ENCODE measurements at places on chromosomes 12 and 14.

DNA sequence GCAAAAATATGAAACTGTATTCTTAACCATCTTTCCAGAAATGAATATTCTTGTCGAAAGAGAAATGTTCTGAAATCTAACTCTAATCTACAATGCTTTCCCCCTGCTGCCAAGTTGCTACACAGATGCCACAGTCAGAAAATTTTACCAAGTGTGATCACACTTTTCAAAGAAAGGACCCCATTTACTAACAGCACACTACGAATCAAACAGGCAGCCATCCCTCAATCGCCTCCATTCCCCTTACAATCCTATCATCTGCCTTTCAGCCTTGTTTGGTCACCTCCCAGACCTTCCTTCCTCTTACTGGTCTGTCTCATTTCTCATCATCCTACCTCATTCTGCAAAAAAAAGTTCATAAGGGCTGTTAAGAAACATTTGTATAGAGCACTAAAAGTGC lies 190.1 kb downstream of the MED13L start:
- DNase-seq = no peak

- DNase-seq = peak; percentile 6
Observed at GRCh38 chr12:12561371-12562015, 1.2 kb downstream of the DUSP16 start.

DNA sequence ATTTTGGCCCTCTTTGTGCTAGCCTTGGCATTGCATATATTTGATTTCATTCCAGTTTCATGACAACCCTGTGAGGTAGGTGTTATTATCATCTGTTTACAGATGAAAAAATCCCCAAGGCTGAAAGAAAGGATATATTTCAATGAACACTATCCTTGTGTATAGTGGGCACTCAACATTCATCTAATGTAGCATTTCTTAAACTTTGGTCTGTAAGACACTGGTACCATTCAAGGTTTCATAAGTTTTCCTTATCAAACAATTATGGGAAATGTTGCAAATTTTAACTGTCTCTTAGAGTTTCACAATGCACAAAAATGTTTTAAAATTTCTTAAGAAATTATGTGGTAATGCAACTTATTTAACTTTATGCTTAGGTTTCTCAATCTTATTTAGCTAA lies 44.3 kb downstream of the ATP23 start:
- DNase-seq = no peak

GRCh38 chr12:123263196-123263817 lies 8.3 kb downstream of the CDK2AP1 start:
- no peak for DNase-seq

DNA sequence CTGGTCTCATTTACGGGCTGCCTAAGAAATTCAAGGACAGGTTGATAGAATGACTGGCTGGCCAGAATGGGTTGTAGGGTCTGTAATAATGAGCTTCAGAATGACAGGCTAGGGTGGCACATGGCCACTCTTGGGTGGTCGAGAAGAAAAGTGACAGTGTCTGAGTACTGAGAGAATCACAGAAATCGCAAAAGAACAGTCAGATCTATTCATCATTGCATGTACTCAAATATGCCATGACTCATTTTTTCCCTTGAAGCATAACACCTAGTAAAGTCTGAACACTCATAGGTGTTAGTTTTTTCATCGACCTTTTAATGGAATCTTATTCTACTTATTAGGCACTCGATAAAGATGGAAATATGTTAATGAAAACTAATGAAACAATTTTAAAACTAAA lies 37.8 kb upstream of the SEL1L start:
- DNase-seq = no peak

DNA sequence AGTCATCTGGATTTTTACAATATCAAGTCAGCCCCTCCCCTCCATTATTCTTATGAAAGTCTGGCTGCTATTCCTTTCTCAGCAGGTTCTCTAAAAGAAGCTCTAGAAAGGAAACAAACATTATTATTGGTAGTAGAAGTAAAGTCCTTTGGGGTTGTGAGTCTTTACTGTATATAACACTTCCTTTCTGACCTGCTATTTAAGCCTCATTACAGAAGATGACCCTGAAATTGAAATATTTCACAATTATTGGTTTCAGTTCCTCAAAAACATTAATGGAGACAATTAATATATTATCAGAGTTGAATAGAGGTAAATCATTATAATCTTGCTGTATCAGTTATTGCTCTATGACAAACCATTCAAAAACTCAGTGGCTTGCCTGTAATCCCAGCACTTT lies 19.3 kb downstream of the PLEKHA5 start:
- no peak for DNase-seq

DNA sequence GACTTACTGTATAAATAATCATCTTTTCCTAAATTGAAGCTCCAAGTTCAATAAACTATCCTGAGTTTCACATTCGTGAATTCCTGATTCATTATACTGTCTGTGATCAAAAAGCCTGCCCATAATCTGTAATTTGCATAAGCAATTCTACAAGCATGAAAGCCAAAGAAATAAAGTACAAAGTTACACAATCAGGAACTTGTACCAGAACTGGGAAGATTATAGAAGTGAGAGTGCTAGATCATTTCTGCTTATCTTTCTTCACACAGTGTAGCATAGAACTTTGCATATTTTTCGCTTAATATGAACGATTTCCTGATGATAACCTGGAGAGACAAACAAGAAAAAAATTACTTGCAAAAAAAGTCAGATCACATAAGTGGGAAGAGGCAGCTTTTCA lies 308.2 kb downstream of the C12orf50 start:
- no peak for DNase-seq

- DNase-seq = no peak
Observed at GRCh38 chr14:96830946-96831345, 33.8 kb downstream of the VRK1 start.

DNA sequence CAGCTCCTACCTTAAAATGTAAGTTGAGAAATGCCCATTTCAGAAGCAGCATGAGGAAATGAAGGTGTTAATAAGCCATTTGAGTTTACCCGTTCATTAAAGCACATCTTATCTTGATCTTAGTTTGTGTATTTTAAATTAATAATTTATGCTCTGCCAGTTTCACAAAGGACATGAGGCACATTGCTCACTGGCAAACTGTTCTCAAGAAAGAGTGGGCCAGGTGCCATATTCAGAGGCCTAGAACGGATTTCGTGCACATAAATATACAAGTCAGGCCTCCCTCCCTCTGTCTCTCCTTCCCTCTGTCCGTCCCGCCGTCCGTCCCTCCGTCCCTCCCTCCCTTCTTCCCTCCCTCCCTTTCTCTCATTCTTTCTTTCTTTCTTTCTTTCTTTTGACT lies 29.5 kb downstream of the CPM start:
- no peak for DNase-seq

DNA sequence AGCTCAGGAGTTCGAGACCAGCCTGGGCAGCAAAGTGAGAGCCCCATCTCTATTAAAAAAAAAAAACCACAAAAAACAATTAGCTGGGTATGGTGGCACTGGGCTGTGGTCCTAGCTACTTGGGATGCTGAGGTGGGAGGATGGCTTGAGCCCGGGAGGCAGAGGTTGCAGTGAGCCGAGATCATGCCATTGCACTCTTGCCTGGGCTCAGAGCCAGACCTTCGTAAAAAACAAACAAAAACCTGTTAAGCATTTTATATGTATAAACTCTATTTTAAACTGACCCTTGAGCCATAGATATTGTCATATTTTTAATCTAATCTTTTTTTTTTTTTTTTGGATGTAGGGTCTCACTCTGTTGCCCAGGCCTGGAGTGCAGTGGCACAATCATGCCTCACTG lies 35.7 kb downstream of the DNM1L start:
- no peak for DNase-seq

- no peak for DNase-seq
Observed at GRCh38 chr14:61489932-61490331, 168.6 kb downstream of the PRKCH start.

DNA sequence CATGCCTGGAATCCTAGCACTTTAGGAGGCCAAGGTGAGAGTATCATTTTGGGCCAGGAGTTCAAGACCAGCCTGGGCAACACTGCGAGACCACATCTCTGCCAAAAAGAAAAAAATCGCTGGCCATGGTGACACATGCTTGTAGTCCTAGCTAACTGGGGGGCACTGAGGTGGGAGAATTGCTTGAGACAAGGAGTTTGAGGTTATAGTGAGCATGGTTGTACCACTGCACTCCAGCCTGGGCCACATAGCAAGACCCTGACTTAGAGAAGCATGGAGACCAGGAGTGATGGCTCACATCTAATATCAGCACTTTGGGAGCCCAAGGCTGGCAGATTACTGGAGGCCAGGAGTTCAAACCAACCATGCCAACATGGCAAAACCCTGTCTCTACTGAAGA lies 9.2 kb downstream of the PTGES3 start:
- DNase-seq = no peak

DNA sequence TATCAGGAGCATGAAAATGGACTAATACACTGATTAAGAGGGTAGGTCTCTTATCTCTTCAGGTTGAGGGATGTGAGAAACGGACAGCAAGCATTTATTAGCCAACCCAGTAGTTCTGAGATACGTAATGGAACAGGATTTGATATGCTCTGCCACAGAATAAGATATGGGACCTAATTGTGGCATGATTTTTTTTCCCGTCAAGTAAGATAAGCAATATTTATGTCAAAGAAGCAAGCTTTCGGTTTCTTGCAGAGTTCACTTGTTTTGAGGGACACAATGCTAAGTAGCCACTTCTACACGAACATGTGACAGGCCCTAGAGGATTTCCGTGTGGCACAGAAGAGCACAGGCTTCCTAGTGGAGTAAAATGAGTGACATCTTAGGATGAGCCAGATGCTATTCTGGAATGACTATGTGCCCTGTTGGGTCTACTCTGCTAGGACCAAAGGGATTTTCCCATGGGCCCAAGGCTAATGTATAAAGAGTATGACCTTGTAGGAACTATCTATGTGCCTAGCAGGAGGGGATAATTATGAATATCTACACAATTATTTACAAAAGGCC lies 57.9 kb downstream of the SLC38A1 start:
- no peak for DNase-seq

DNA sequence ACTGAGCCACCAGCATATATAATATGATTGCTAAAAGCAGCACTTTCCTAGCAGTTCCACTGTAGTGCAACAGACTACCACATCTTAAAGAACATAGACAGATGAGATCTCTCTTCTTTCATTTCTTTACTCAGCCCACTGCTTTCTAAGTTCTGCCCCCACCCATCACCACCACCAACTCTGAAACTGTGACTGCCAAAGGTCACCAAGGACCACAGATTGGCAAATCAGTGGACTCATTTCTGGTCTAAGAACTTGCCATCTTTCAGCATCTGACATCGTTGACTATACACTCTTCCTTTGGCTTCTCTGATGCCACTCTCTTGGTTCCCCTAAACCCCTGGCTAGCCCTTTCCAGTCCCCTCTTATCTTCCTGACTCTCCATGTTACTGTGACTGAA lies 38.4 kb downstream of the IFNG start:
- no peak for DNase-seq

DNA sequence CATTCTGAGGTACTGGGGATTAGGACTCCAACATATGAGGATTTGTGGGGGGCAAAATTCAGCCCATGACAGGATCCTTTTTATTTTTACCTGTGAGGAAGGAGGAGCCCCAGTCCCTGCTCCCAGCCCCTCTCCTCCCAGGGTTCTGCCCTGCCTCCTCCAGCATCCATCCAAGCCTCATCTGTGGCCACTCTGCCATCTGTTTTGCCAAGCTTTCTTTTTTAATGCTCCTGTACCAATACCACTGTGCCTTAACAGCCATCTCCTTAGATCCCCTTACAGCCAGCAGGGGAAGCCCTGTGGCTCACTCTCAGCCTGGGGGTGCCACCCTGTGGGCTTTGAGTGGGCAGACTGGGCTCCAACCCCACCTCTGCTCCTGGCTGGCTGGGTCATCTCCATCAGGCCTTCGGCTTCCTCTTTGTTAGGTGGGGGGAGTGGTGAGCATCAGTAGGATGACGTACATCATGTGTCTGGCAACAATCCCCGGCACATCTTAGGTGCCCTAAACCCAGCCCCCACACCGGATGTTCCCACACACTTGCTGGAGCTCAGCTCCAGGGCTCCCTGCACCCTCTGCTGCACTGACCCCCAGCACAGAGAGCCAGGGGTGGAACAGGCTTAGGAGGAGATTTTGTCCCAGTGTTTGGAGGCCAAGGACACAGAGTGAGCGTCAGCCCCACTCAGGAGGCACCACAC lies 40.2 kb downstream of the CYP46A1 start:
- no peak for DNase-seq

DNA sequence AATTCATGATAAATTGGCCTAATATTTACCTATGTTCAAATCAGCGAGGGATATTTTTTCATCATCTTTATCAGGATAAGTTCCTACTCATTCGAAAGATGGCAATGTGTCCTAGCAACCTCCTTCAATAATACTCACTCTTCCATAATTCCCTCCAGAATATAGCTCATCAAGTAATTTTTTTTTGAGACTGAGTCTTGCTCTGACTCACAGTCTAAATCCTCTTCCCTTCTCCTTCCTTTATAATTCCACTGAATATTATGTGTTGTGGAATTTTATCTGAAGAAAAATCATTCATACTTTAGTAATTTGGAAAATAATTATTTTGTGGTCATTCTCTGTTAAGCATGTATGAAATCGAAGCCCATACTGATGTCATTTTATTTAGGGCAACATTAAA lies 663.8 kb downstream of the FLRT2 start:
- no peak for DNase-seq

- no peak for DNase-seq
Observed at GRCh38 chr14:104289507-104289906, 151.1 kb downstream of the KIF26A start.

- DNase-seq = no peak
Observed at GRCh38 chr12:122014781-122015180, 6.9 kb upstream of the BCL7A start.

DNA sequence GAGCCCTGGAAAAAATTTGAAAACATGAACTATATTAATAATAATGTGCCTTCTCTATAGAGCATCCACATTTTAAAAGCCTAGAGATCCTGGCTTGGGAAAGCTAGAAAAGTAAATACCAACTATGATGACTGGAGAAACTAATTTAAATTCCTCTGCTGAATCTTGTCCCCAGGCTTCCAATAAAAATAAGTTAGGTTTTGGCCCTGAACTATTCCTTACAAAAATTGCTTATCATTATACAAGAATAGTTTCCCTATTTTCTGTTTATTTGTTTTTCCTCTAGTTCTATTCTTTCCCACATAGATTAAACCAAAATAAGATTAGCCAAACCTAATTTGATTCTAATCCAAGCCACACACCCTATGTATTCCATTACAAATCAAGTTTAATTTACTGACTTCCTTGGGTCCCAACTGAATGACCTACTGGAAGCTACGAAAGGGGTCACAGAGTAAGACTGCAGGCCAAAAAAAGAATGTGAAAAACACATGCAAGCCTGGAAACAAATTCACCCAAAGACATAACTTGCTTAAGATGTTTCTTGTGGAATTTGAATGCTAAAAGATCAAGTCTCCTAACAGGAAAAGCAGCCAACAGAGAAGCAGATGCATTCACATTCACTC lies 133.0 kb downstream of the PAWR start:
- DNase-seq = no peak

GRCh38 chr12:42981379-42981778 lies 391.8 kb upstream of the PRICKLE1 start:
- DNase-seq = no peak

GRCh38 chr12:85281636-85282312 lies 1.8 kb downstream of the ALX1 start:
- no peak for DNase-seq

GRCh38 chr12:57223191-57224165 lies 6.0 kb upstream of the SHMT2 start:
- no peak for DNase-seq
